ENCODE measurements at places on chromosomes 2 and 18.

GRCh38 chr2:20322527-20323300 lies 27.9 kb downstream of the PUM2 start:
- DNase-seq, result no peak

DNA sequence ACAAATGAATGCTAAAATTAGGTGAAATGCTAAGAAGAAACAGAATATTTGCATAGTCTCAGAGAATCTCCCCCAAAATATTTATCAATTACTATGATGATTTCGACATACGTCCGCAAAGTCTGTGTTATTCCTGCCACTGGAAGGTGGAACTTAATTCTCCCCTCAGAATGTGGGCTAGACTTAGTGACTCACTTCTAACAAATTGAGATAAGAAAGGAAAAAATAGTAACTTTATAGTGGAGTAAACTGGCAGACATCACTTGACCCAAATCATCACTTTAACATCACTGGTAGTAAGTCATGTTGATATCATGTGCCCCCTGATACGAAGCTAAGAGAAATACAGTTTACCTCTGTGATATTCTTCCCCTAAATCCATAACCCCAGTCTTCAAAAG lies 23.5 kb downstream of the HADHB start:
- DNase-seq, result no peak

GRCh38 chr2:132729522-132729921 lies 59.5 kb upstream of the LYPD1 start:
- no peak for DNase-seq

DNA sequence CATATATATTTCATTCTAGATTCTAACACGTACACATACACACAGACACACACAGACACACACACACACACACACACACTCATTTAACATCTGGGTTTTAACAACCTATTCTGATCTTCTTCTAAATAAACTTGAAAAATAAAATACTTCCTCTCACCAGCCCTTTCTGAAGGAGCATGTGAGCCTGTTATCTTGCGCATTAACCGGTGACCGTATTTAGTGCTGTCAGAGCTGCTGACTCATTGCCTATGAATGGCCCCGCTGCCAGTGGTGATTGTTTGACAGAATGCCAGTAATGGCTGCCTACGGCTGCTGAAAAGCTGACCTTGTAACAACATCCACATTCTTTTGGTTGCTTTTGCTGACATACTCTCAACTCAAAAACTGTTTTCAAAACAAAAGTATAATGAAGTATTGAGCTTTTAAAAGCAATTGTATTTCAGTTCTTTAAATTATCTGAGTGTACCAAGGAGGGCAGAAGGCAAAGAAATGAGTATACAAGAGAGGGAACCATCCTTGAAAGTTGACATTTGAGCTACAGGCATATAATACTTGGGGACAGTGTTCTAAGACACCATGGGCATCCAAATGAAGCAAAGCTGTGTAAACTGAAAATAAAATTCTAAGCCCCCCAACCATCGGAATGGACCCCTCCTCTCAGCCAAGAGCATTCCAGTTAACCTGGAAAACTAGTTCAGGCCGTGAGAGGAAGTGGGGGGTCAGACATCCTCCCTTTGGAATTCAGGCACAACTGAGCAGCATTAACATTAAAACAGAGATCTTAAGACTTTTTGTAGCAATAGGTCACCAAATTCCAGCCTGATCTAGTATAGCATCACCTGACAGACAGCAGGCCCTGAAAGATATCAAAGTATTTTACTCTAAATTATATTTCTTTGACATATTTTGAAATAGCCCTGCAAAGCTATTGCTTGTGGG lies 50.2 kb upstream of the DTNA start:
- DNase-seq, result peak; percentile 25

- DNase-seq, result peak; percentile 42
Observed at GRCh38 chr2:182642328-182642727, 73.7 kb upstream of the DNAJC10 start.

DNA sequence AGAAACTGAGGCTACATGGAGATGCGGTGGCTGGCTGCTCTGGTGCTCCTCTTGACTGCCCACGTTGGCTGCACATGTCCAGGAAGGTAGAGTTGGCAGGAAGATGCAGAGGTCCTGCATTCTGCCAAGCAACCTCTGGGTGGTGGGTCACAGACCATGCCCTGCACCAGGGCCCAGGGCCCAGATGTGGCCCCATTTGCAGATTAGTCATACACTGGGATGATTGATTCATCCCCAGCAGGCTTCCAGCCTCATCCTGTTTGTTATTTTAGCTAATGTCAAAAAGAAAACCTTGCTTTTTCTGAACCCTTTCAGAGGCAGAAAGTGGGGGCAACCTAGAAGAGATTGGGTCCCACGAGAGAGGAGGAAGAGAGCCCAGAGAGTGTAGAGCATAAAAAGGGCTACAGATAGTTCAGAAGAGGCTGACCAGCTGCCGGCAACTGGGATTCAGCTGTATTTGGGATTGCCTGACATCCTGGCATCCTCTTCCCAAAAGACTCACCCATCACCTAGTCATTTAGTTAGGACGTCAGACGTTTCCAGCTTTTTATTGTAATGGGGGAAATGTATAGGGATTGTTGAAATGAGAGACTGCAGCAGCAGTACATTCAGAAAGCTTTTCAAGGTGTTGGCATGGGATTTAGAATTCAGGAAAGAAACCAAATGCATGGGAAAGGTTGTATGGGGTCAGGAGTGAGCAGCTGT lies 101.9 kb downstream of the CTIF start:
- no peak for DNase-seq

DNA sequence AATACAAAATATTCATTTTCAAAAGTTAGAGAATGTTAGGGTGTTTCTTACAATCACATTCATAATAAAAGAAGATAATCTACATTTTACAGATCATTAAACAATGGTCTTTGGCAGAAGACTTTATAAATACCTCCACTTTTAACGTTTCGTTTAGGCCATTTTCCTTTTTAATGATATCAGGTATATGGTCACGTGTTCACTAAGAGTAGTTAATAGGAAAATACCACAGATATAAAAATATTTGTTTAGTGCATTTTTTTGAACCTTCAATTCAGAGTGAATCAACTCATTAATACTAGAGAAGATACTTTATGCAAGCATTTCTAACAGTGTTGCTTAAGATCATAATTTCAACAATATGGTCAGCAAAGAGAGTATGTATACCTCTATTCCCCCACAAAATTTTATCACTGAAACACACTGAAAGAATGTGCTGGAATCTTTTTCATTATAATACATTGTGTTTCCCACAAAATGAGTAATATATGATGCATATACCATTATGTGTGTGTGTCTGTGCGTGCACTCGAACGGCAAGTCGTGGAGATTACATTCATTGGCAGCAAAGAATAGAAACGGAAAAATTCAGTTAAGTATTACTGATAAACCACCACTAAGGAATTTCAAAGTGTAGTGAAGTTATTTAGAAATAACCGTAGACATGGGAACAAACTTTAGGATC lies 319.9 kb upstream of the THUMPD2 start:
- no peak for DNase-seq

GRCh38 chr2:58155160-58155778 lies 85.9 kb downstream of the FANCL start:
- DNase-seq, result no peak

DNA sequence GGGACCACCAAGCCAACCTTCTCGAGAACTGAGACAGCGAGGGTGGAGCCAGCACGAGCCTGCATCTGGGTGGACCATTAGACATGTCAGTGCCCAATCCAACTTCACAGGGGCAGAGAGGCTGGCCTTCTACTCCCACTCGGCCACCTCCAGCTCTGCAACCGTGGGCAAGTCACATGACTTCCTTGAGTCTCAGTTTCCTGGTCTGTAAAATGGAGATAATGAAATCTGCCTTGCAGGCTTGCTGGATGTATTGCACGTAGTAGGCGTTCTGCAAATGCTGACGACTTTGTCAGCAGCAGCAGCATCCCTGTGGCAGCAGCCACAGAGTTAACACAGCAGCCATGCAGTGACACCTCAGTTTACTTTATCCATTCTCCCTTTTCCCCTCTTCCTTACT lies 208.9 kb downstream of the GLI2 start:
- DNase-seq, result no peak

- no peak for DNase-seq
Observed at GRCh38 chr2:96965781-96966514, 20.4 kb downstream of the FAM178B start.

DNA sequence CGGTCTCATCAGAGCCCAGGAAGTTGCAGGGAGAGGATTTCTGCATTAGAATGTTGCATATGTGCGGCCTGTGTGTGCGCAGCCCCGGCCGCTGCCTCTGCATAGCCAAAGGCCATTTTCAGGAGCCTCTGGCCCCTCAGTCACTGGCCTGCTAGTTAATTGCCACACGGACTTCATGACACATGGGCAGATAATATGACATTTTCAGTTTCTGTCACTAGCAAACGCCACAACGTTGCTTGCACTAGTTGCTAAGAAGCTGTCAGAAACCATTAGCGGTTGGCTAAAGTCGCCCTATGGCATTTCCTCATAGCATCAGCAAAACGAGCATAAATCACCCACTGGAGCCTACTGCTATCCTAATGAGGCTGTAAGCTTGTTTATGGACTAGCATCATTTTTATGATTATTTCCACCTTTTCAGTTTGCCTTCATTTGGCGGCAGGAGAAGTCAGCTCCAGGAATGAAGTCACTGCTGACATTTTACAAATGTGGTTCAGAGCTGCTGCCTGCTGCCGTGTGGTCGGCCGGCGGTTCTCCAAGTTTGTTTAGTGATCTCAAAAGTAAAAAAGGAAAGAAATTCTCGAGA lies 73.7 kb downstream of the MEIS1 start:
- no peak for DNase-seq

GRCh38 chr2:79638954-79639353 lies 126.1 kb downstream of the CTNNA2 start:
- DNase-seq, result no peak

GRCh38 chr18:41371156-41372045 lies 583.6 kb upstream of the PIK3C3 start:
- DNase-seq, result no peak

DNA sequence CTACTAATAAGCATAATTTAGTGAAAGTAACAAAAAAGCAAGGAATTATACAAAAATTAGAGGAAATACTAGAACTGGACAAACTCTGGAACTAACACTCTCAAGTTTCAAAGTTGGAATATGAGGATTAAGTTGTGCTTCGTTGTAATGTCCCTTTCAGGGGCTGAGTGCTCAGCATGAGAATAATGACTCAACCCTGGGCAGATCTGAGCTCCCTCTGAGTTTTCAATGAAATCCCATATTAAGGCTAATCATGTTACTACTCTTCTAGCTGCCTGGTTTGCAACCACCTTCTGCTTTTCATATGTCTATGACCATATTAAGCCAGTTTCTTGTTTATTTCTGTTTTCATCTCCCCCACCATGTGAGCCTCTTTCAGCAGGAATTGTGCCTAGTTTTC lies 274.9 kb upstream of the LRRTM4 start:
- no peak for DNase-seq

GRCh38 chr2:221286406-221286805 lies 285.7 kb downstream of the EPHA4 start:
- no peak for DNase-seq

Data from Kasumi-1 (cell line).